ENCODE measurements at places on chromosomes 3 and 15. TPM values are rescaled to one million over a fixed set of nuclear protein-coding genes. Genes with fewer than 3 reads are reported as not detected.

TNFAIP8L3 gene
- total RNA-seq, result 2.6 TPM

C3orf85 gene
- not detected for total RNA-seq

ZNF620 gene
- total RNA-seq, result 2.9 TPM

KNG1 gene
- not detected for total RNA-seq

LRRC2 gene
- not detected for total RNA-seq

SLC28A2 gene
- not detected for total RNA-seq

PPM1L gene
- total RNA-seq, result 1.7 TPM

TMEM212 gene
- not detected for total RNA-seq

CACNA2D3 gene
- 1.5 TPM for total RNA-seq

EPHA3 gene
- total RNA-seq, result not detected

LDHAL6B gene
- not detected for total RNA-seq

RBP2 gene
- not detected for total RNA-seq

CCDC39 gene
- total RNA-seq, result not detected

SATB1 gene
- total RNA-seq, result 0.23 TPM

WNT7A gene
- 0.47 TPM for total RNA-seq

RBMS3 gene
- total RNA-seq, result 65.5 TPM

CCDC54 gene
- total RNA-seq, result not detected

B3GALNT1 gene
- total RNA-seq, result 3.0 TPM

AGTR1 gene
- not detected for total RNA-seq

TMC3 gene
- total RNA-seq, result not detected

PFN2 gene
- total RNA-seq, result 117 TPM

SMCO1 gene
- total RNA-seq, result not detected

SH3GL3 gene
- total RNA-seq, result 0.19 TPM

IQCF5 gene
- total RNA-seq, result not detected

TMCO5A gene
- not detected for total RNA-seq

CFAP44 gene
- total RNA-seq, result 4.0 TPM

SUSD5 gene
- total RNA-seq, result 3.8 TPM

SPSB4 gene
- not detected for total RNA-seq

GOLGA8H gene
- total RNA-seq, result 0.70 TPM

HTR3E gene
- not detected for total RNA-seq

SLC41A3 gene
- 34.9 TPM for total RNA-seq

CCDC13 gene
- 1.1 TPM for total RNA-seq

All from MCF 10A (cell line).